ENCODE measurements at places on chromosomes 1 and 21. TPM values are rescaled to one million over a fixed set of nuclear protein-coding genes. Genes with fewer than 3 reads are reported as not detected.

Gene MATN1
- 0.50 TPM for total RNA-seq

Gene LAD1
- not detected for total RNA-seq

Gene TNFSF4
- total RNA-seq, result 1.9 TPM

Gene HTR1D
- not detected for total RNA-seq

Gene KLF17
- total RNA-seq, result not detected

Data from activated CD4-positive, alpha-beta T cell treated with anti-CD3 and anti-CD28 coated beads, Interleukin-2, amount 10 ng/mL, durations not matched to agents 24 days and 14 days (primary cell).